Muscle of arm (tissue), 14 donors: ENCODE measurements at places on chromosomes 1 and 21.

DNA sequence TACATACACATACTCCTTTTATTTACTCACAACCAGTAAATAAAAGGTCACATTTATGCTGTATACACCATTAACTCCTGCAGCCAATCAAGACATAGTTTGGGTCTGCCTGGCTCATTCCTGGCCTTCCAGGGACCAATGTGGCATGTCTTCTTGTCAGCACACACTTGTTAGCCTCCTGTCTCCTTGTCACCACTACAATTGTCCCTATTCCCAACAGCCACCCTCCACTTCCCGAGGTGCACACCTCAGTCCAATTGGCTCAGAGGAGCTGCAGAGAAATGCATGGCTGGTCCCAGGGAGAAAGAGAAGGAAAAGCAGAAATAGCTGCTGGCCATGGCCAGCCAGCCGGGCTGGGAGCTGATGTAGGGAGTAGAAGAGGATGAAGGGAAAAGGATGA, 116.9 kb downstream of the PLXNA2 start:
- no peak for DNase-seq

DNA sequence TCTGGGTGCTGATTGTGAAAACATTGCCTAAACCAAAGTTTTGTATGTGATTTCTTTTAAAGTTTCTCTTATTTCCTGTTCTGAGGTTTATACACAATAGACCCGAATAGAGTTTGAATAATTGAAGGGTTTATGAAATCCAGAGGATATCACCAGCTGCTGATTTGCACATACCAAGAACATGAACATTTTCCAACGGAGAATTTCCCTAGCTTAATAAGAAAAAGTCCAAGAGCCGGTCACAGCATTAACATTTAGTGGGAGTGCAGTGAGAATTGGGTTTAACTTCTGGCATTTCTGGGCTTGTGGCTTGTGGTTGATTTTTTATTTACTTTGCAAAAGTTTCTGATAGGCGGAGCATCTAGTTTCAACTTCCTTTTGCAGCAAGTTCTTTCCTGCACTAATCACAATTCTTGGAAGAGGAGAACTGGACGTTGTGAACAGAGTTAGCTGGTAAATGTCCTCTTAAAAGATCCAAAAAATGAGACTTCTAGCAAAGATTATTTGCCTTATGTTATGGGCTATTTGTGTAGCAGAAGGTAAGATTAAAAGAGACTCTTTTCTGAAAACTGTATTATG, at the start of gene CFH:
Gene CFH (plus strand): TSS at position 407 of the 579 bp plus-strand sequence. CDS start 75 bp downstream, at position 482.
- peak; percentile 70 for DNase-seq

DNA sequence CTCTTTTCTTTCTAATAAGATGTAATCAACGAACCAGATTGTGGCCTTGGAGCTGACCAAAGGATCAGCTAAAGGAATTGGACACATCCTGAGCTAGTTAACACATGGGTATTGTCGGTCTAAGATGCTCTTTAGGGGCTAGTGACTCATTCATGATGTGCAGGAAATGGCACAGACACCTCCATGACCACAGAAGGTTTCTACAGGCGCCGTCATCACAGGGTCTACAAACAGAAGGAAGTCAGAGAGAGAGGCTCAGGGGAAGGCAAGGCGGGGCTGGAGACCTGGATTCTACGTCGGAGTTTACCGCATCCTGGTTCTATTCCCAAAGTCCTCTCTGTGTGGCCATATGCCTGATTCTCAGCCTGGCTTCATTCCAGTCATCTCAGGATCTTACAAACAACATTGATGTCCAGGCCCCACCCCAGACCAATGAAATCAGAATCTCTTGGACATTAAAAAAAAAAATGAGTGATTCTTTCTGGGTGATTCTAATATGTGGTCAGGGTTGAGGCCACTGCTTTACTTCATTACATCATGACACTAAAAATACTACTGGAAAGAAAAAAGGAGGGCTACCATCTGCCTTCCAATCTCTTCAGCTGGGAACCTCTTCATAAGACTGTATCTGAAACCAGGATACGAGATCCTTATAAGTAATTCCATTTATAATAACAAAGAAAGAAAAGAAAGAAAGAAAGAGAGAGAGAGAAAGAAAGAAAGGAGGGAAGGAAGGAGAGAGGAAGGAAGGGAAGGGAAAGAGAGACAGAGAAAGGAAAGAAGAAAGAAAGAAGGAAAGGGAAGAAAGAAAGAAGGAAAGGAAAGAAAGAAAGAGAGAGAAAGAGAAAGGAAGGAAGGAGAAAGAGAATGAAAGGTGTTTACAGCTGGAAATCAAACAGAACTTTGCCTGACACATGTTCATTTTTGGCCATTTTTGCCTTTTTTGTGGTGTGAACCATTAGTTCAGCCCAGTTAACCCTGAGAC, 11.6 kb upstream of the KCNJ15 start:
- no peak for DNase-seq

GRCh38 chr1:15758953-15759661, 512 bp downstream of the FBLIM1 start:
- DNase-seq, result no peak

GRCh38 chr1:32241001-32241763, 5.8 kb upstream of the FAM167B start:
- peak; percentile 72 for DNase-seq

- no peak for DNase-seq
Measured at GRCh38 chr1:28779751-28780408, 32.1 kb upstream of the OPRD1 start.

DNA sequence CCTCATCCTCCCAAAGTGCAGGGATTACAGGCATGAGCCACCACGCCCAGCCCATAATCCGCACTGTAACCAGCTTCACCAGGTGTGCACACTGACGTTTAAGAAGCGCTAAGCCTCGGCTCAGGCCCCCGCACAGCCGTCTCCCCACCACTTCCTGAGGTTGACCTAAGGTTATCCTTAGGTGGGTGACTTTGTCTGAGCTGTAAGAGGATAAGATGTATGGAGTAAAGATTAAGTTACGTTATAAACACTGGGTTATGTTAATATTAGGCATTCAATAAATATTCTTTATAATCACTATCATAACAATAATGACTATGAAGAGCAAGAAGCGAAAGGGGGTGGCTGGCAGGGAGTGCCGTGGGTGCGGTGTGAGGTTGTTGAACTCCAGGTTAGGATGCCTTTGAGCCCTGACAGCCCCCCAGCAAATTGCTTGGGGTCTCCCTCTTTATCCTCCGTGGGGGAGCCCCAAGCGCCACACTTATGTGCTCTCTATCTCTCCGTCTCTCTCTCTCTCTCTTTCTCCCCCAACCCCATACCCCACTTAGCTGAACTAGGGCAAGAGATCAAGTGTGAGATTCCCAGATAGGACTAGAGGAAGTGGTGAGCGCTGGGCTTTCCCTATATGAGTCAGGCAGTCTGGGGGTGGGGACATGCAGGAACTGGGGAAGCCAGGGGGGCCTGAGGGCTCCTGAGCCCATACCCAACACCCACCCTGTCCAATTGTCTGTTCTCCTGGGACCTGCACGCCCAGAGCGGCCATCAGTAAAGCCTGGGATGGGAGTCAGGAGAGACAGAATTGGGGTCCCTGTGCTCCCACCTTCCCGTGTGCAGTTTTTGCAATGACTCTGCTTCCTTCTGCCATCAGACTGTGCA, 7.6 kb downstream of the EFHD2 start:
- DNase-seq, result no peak

DNA sequence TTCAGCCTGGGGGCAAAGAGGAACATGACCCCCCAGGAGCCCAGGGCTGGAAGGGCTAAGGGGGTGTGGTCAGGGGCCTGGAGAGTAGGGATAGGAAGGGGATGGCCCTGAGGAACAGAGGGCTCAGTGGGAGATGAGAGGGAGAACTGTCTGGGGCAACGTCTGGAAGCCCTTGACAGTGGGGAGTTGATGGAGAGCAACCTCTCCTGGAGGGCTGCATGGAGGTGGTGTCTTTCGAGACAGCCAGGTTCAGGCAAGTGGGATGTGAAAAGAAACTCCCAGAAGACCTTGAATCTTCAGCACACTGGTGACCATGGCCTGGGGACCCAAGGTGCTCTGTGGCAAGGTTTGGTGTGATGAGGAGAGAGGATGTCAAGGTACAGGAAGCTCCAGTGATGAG, 54.2 kb upstream of the RUNX3 start:
- no peak for DNase-seq

GRCh38 chr1:208024406-208024805, 113.5 kb upstream of the CD34 start:
- DNase-seq, result no peak

DNA sequence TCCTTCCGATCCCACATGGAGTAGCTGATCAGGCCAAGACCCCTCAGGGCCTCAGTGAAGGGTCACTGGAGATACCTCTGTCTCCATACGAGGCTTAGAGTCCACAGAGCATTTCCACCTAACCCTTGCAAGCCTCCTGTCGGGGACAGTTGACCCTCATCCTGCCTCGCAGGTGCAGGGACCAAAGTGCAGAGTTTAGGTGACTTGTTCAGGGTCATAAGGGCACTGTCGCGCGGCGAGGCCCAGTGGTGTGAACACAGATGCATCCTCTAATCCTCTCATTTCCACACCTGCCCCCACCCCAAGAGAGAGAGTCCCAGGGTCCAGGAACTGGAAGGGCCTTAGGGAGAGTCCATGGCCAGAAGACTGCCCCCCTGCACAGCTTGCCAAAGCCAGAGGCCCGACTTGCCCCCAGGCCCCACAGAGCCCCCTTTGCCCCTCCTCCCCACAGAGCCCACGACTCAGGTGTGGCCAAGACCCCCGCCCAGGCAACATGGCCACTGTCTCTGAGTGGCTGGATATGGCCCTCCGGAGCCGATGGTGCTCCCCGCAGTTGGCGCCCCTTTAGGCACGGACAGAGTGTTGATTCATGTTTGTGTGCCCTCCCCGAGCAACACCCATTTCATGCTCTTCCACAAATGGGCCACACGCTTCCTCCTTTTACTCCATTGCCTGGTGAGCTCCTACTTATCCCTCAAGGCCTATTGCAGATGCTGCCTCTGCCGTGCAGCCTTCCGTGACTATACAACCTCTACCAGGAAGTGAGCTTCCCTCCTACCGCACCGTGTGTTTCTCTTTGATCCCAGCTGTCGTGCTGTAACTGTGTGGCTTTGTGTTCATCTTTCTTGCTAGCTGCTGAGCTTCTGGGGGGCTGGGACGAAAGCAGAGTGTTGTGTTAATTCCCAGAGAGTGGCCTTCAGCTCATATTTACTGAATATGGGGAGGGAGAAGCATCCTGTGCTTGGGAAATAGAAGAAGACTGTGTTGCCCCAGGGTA, 1.7 kb downstream of the TRPM2 start:
- DNase-seq, result no peak

DNA sequence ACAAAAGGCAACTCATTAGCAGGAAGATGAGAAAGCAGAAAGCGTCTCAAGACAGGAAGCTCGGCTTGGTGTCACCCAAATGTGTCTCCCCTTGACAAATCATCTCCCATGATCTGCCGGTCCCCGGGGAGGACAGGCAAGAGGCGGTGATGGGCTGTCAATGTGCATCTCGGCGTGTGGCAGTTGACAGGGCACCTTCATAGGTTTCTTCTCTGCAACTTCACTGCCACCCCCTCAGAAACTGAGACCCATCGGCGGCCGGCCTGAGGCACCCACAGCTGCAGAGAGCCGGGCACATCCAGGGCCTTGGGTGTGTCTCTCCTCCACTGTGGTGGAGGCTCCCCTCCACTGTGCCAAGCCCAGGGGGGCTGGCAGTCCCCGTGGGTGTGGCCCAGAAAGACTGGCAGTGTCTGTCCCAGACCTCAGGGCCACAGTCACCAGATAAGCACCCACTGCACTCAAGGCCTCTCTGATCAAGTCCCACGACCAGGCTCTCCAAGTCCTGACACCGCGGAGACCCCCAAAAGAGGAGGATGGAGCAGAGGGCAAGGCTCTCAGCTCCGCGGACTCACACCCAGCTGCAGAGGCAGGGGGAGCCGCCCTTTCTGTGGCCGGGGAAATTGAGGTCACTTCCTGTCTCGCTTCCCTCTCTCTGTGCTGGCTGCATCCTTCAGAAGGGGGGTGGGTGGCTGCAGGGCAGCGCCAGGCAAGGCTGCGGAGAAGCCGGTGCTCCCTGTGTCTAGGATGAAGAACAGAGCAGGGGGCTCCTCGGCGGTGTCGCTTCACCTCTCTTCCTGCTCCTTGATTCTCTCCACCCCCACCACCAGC, 39.6 kb upstream of the LBR start:
- peak; percentile 55 for DNase-seq

DNA sequence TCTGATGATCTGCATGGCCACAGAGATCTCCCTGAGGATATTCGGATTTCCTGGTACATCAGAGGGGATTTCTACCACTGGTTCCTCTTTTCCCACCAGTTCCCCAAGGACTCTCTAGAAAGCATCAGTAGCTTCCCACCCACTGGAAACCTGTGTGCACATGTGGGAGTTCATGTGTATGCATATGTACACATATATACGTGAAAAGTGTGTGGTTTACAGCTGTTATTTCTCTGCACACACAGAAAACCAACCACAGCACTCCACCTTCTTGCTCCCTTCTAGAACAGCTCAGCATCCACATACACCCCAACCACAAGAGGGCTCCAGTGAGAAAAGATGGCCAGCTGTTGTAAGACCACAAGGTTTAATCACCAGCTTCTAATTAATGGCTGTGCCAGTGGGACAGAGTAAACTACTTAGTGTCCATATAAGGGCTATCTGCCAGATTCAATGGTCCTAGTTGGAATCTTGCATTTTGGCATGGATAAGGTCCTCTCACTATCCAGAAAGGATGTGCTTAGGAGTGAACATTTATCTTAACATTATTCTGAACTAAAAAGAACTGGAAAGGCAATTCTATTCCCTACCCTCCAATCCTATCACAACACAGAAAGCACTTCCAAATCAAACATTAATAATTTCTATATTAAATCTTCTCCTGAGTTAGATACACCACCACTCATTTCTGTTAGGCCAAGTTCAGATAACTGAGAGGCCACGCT, 24.1 kb downstream of the GPR3 start:
- DNase-seq, result no peak

DNA sequence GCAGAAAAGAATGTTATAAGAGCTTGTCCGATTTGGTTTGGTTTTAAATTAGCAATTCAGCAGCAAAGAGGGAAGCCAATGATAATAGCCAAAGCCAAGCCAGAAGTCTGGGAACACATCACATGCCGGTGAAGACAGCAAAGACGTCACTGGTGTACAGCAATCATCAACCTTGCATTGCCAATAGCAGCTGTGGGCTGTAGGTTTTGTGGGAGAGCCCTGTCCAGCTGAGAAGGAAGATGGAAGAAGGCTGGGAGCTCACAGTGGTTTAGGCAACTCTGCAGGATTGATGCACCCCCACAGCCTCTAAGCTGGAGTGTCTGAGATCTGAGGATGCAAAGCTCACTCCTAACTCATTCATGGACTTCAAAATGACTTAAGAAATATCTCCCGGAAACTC, 338.7 kb downstream of the SIPA1L2 start:
- no peak for DNase-seq

GRCh38 chr1:78672428-78672827, 22.8 kb downstream of the IFI44 start:
- DNase-seq, result no peak

- DNase-seq, result no peak
Measured at GRCh38 chr1:26616881-26617280, 78.9 kb upstream of the ARID1A start.

DNA sequence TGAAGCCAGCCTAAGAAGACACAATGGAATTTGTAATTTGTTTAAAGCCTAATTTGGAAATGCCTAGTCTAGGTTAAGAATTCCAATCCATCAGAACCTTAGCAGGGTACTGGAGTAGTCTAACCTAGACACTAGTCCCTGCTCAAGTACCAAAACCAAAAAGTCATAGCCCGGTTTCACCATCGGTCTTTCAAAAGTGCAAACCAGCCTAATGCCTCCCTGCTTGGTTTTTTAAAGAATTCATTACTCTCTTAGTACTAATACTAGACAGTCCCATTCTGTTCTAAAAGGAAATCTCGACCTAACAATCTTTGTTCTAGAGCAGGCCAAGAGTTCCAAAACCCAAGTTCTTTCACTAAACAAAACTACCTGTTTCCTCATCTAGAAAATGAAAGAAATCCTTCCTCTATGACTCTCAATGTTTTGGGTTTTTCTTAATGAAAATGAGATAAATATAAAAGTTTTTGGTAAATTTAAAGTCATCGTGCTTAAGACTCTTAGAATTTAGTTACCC, 2.6 kb downstream of the PUM1 start:
- no peak for DNase-seq
